ENCODE measurements at places on chromosomes 11 and 22.

DNA sequence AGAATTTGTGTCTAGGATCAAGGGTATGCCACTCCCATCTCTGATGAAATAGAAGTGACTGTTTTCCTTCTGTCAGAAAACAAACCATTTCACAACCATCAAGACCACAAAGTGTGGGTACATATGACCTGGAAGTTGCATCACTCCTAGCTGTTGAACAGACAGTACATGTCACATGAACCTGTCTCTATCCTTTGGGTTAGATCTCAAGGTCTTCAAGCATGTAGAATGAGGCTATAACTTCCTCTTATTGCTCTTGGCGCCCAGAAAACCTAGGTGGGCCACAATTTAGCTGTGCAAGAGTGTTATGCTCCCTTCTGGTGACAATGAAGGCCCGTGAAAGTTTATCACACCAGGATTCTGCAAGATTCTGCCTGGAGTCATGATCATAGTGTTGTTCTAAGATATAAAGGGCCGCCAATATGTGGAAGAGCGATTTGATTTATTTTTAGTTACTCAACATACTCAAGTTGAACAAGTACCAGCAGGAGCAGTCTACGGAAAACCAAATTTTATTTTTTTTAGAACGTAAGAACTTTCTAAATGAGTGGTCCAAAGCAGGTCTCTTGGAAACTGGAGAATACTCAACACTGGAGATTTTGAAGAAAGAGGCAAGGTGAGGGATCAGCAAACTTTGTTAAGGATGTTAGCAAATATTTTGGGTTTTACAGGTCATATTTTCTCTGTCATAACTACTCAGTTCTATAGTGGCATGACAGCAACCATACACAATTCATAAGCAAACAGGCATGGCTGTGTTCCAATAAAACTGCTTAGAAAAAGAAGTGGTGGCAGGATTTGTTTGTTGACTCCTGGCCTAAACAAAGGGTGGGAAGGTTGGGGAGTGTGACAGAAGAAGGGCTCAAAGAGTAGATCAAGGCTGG is 101.8 kb downstream of the USP35 start:
- DNase-seq: no peak

GRCh38 chr11:83175815-83176214 is 17.7 kb upstream of the ANKRD42 start:
- DNase-seq: no peak

- DNase-seq: no peak
Measured at GRCh38 chr11:23536907-23537306, 676.6 kb upstream of the CCDC179 start.

- no peak for DNase-seq
Measured at GRCh38 chr11:117932426-117932825, 3.2 kb upstream of the TMPRSS13 start.

DNA sequence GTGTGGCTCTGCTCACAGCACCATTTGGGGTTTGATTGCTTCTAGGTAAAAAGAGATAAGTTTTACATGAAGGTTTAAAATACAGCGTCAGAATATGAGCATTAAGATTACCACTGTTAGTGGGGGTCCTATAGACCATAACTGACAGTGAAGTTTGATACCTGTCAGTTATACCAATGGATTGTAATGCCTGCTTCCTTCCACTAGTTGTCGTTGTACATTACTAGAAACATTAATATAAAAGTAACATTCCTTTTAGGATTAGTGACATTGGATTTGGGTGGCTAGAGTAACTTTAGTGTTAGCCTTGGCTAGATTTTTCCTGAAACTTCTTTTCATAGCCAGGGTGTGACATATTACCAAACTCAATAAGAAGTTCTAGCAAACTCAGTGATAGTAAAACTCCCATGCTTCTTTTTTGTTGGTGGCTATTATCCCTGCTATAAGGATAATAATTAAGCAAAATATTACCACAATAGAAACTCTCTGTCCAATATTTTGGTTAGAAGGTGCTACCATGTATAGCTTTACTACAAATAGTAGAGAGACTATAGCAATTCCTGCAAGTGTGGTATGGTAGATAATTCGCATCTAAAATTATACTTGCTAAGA is 57.1 kb downstream of the FAM181B start:
- DNase-seq: no peak

- no peak for DNase-seq
Measured at GRCh38 chr11:86901599-86901998, 53.6 kb downstream of the FZD4 start.

GRCh38 chr11:116927163-116927974 is 89.9 kb upstream of the APOA1 start:
- peak; percentile 62 for DNase-seq

- DNase-seq: no peak
Measured at GRCh38 chr11:66580803-66581202, 12.1 kb downstream of the CCDC87 start.

- DNase-seq: no peak
Measured at GRCh38 chr11:32821917-32822560, 7.7 kb upstream of the PRRG4 start.

DNA sequence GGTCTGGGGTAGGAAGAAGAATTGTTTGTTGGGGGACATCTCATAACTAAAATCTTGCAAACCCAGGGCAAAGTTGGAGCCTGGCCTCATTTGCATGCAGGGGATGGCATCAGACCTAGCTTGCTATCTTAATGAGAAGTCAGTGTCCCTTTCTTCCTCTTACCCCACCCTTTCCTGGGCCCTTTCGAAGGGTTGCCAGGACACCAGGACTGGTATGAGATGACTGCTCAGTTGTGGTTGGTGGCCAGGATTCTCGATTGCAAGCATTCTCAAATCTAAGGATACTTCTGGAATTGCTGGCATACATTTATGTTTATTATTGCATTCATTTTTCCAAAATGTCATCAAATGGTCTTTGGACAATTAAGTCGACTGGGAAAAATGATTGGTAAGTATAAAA is 131.0 kb downstream of the SLC1A2 start:
- no peak for DNase-seq

- DNase-seq: peak; percentile 92
Measured at GRCh38 chr11:61021661-61022212, 50.3 kb downstream of the CD6 start.

- no peak for DNase-seq
Measured at GRCh38 chr11:44005956-44006355, 41.8 kb upstream of the ACCSL start.

DNA sequence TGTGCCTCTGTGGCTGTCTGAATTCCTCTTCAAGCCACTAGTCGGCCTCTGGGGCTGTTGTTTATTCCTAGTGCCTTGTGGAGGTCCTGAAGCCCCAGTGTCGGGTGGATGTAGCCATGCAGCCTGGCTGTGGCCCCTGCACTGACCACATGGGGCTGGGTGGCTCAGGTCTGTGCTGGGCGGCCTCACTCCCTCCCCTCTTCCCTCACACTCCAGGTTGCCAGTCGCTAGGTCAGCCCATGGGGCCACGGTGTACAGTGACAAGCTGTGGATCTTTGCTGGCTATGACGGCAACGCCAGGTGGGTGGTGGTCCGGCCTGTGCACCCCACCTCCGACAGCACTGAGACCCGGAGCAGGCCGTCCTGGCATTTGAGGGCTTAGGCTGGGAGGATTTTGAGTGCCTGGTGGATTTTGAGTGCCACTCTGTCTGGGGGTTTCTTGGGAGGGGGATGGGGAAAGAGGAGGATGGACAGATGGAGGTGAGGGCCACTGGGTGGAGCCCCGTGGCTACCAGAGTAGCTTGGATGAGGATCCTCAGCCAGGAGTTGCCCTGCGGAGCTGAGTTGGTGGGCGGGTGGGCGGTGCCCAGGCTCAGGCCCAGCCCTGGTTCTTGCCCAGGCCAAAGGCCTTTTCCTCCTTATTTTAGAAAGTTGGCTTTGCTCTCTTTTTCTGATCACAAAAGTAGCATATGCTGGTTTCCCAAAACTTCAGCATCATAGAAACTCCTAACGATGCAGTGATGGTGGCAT is 6.7 kb downstream of the LZTR1 start:
- DNase-seq: no peak

DNA sequence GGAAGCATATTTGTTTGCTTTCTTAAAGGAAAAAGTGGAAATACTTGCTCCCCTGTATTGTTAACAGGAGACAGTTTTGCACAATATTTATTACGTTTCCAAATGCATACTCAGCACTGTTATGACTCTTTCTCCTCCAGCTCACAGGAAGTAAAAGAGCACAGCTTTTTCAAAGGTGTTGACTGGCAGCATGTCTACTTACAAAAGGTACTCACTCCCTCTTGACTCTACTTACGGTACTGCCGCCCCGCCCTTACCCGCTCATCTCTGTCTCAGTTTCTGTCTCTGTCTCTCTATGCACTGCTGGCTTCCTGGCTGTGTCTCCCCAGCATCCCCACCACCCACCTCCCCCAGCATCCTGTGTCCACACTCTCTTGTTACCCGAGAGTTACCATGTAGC is 32.2 kb upstream of the MYO18B start:
- DNase-seq: no peak

DNA sequence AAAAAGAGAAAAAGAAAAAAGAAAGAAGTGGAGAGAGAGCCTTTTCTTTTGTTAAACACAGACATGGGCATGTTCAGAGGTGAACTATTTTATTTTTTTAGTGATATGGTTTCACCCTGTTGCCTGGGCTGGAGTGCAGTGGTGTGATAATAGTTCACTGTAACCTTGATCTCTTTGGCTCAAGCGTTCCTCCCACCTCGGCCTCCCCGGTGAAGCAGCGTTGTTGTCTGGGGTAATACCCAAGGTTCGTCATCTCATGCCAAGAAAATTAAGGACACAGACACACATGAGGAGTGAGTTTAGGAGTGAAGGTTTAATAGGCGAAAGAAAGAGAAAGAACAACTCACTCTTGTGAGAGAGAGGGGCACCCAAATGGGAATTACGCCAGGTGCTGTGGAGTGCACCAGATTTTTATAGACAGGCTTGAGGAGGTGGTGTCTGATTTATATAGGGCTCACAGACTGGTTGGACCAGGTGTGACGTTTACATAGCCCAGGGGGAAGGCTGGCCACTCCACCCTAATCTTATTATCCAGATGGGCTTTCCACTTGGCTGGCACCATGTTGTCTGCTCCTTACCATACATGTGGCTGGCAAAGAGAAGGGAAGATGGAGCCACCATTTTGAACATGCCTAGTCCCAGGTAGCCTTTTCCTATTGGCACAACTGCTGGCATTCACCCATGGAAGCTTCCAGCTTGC is 42.3 kb downstream of the GRAMD1B start:
- DNase-seq: no peak

DNA sequence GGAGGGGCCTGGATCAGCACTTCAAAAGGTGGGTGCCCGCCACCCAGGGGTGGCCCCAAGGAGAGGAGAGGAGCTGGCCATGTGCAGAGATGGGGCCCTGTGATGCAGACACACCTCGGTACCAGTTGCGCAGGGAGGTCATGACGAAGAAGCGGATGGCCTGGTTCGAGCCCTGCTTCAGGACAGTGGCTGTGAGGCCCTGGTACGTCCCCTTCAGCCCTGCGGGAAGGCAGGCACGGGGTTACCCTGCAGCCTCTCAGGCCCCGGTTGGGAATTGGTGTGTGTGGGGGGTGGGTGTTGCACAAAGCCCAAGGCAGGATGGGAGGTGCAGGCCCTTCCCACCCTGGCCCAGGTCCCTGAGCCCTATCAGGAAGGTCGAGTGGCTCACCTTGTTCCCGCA is 1.8 kb downstream of the SLC25A1 start:
- DNase-seq: no peak

DNA sequence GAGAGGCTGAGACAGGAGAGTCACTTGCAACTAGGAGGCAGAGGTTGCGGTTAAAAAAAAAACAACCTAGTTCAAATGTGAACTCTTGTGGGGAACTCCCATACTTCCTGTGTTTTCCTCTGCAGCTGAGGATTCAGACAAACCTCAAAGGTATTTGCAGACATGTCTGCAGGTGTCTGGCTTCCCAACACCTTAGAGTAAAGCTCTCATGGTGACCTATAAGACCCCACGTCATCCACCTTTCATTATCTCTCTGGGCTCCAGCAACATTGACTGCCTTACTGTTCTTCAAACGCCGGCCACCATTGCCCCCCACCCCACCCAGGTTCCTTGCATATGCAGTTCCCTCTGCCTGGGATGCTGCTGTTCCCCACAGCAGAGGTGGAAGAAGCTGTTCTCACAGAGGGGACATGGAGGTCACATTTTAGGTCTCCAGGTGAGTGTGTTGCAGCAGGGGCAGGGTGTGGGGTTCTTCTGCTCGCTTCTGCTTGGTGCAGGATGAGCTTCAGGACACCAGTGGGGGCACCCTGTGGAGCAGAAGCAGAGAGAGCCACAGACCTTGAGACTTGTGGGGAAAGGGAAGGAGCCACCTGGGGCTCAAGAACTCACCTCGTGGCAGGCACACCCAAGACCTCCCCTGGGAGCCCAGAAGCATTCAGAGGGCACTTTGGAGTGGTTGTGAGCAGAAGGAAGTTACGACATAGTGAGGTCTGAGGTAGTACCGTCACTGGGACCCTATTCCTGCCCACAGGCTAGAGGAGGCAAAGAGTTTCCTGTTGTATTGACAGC is 203.2 kb downstream of the CSNK2A3 start:
- DNase-seq: peak; percentile 64

DNA sequence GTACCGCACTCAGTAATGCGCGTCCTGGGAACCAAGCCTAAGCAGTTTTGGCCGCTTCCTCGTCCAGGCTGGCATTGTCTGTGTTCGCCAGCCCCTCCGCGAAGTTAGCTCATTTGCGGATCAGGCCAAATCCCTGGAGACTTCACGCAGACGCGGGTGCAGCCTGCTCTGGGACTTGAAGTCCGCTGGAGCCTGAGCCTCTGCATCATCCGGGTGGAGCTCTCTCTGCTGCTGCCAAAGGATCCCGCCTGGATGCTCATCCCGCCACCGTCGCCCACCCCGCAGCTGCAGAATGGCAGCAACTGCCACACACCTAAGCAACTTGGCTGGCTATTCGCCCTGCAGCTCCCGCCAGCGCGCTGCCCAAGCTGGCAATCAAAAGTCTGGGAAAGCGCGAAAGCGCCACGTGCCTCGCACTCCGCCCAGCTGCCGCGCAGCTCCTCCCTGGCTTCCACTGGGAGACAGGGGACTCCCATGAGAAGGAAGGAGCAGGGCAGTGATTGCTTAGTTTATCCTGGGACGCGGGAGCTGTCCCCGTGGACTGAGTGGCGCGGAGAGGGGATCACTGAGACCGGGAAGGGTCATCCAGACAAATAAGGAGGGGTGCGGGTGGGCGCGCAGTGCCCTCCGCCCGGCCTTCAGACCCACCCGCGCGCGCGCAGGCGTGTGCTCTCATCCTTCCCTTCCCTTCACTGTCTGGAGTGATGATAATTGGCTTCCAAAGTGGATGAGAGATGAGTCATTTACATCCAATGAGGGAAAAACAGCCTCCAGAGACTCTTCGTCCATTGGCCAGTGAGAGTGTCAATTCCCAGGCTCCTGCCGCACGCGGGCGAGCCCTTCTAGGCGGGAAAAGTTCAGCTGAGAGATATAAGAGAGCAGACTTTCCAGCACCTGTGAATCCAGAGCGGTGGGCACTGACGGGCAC is 23.2 kb upstream of the GLYATL1B start:
- DNase-seq: no peak

- DNase-seq: no peak
Measured at GRCh38 chr11:62103986-62104385, 19.8 kb upstream of the INCENP start.

DNA sequence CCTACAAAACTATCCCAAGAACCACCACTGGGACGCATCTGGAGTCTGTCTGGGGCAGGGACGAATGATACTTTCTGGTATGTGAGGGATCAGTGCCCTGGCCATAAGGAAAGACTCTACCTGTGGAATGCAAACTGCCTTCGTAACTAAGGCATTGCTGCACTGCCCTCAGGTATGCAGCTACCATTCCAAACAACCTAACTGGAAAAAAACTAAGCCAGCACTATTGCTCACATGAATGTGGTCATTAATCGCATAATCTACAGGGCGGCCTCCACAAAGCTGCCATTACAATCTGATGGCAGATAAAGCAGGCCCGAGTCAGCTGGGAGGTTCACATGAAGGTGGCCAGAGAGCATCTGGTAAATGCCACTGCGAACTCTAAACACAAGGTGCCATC is 3.9 kb downstream of the PACSIN2 start:
- DNase-seq: no peak

Data from T-cell (primary cell).